ENCODE measurements at places on chromosomes 11 and 22. TPM values are rescaled to one million over a fixed set of nuclear protein-coding genes. Genes with fewer than 3 reads are reported as not detected.

ANO3 gene
- not detected for polyA plus RNA-seq

- DNase-seq, result no peak
Observed at GRCh38 chr11:86938203-86938899, 16.8 kb downstream of the FZD4 start.

- peak; percentile 63 for DNase-seq
Observed at GRCh38 chr11:120186774-120187591, 23.8 kb upstream of the OAF start.

- peak; percentile 59 for DNase-seq
Observed at GRCh38 chr11:76602431-76602861, 68.1 kb downstream of the LRRC32 start.

GRCh38 chr11:26126741-26127140, 205.2 kb upstream of the ANO3 start:
- no peak for DNase-seq

DNA sequence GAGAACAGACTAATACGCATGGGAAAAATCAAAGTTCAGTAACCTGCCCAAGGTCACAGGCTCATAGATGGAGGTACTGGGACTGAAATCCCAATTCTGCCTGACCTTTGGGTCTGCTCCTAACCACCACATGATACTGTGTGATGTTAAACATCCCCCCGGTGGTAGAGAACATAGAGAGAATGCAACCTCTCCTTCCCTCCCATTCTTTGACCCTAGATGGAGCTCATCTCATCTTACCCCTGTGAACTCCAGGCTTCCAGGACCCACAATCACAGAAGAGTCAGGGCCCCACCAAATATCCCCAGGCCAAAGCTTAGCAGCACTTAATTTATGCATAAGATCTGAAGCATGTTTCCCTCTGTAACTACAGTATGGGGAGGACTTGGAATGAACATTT, 198.5 kb downstream of the MYO18B start:
- DNase-seq, result no peak

- DNase-seq, result no peak
Observed at GRCh38 chr11:94111660-94112059, 17.0 kb upstream of the PANX1 start.
